T-helper 17 cell (primary cell): ENCODE measurements at places on chromosomes 6 and 20.

DNA sequence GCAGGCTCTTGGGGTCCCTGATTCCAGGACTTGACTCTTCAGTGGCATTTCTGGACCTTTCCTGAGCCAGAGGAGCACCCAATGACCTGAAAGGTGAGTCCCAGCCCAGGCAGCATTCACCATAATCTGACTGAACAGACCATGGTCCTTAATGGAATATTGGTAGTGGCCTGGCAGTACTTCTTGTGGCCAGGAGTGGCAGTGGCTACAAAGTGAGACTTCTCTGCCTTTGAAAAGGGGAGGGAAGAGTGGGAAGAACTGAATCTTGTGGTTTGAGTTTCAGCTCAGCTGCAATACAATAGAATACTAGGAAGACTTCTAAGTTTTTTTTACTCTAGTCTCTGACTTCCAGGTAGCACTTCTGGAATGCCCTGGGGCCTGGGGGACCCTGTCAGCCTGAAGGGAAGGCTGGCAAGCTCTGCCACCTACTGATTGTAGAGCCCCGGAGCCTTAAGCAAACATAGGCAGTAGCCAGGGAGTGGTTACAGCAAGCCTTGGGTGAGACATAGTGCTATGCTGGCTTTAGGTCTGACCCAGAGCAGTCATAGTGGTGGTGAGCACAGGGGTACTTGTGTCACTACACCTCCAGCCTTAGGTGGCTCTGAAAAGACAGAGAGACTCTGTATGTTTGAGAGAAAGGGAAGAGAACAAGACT lies 674.2 kb upstream of the MANEA start:
- no peak for DNase-seq

GRCh38 chr6:3650076-3650958 lies 101.2 kb downstream of the PXDC1 start:
- no peak for DNase-seq

- no peak for DNase-seq
Observed at GRCh38 chr6:113630738-113631535, 226.2 kb upstream of the MARCKS start.

DNA sequence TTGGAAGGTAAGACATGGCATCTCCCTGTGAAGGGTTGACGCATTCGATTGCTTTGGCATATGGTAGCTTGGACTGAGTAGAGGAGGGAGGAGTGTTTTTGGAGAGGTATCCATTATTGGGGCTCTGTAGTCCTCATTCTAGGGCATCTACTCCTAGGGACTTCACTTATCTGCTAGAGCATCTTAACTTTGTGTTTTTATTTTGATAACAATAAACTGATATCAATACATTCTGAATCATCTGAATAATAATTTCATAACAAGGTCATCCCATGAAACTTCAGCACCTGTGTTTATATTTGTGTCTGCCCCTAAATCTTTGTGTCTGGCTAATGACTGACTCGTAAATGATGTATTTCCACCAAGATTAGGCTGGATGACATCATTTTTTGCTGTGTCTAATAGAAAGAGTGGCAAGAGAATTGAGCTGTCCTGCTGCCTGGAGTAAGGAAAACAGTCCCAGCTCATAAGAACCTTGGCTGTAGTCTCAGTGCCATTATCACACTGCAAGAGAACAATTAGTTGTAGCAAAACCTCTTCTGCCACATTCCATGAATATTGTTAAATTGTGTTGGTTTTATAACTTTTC lies 288.5 kb downstream of the PRL start:
- no peak for DNase-seq

- peak; percentile 7 for DNase-seq
Observed at GRCh38 chr20:4962241-4962855, 39.0 kb downstream of the SLC23A2 start.

DNA sequence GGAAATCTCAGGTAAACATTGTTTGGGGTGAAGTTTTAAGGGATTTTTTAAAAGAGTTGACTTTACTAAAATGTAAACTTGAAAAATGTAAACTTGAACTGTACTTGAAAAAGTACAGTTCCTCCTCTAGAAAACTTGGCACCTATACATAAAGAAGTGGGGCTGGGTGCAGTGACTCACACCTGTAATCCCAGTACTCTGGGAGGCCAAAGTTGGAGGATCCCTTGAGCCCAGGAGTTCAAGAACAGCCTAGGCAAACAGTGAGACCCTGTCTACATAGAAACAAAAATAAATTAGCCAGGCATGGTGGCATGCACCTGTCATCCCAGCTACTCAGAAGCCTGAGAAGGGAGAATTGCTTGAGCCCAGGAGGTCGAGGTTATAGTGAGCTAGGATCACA lies 7.2 kb downstream of the BTBD9 start:
- DNase-seq: no peak

DNA sequence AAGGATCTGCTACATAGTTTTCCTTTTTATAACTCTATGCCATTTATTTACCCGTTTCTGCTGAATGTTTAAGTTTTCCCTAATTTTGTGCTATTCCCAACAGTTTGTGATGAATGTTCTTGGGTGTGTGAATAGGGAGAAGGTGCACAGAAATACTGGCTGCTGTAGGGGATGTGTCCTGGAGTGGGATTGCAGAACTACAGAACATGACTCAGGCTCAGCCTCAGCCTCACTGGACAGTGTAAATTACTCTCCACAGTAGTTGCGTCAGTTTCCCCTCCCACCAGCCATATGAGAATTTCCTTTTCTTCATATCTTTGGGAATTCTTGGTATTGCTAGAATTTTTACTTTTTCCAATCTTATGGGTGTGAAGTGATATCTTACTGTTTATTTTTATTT lies 57.0 kb downstream of the SLX4IP start:
- no peak for DNase-seq

DNA sequence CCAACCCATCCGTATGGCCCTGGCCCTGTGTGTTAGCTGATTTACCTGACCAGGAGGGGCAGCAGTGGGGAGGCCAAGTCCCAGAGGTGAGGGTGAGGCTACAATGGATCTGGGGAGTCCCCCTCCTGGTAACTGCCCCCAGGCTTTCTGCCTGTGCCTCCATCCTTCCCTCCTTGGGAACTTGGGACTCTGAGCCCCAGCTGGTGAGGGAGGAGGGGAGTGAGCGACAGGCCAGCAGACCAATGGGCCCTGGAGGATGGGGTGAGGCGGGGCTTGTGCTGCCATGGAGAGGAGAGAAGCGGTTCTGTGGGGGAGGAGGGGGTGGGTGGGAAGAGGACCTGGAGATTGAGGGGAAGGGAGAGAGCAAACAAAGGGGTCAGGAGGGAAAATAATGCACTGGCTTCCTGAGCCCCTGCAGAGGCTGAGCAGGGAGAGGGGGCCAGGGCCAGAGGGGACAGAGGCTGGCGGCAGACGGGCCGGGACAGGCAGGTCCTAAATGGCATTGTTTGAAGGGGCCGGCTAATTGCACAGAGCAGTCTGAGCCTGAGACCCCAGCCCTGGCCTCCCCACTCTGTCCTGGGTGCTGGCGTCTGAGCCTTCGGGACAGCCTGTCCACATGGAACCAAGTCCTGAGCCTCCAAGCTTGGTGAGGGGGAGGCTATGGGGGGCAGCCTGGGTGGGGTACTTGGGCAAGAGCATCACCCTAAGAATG lies 17.5 kb downstream of the DNMT3B start:
- no peak for DNase-seq

DNA sequence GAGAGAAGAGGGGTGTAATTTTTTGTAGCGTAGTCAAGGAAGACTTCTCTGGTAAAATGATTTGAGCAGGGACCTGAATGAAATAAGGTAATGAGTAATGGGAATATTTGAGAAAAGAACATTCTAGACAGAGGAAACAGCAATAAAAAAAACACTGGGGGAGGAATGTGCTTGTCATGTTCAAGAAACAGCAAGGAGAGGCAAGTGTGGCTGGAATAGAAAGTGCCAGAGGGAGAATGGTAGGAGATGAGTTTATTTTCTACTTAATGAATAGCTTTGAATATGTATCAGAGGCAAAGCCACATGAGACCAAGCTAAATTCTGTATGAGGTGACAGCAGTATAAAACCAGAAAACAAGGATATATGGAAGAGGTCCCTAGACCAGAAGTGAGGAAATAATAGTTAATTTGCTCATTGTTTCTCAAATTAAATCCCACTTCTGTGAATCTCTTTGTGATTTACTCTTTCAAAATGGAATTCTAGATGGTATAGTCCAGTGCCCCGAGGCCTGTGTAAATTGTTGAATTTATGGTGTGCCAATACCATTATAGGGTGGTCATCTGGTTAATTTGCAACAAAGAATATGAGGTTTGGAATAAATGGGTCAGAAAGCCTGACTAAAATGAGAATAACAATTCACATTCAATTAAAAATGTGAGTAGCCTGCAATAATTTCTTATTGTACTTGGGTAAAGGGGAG lies 170.2 kb downstream of the CDKAL1 start:
- DNase-seq: no peak

DNA sequence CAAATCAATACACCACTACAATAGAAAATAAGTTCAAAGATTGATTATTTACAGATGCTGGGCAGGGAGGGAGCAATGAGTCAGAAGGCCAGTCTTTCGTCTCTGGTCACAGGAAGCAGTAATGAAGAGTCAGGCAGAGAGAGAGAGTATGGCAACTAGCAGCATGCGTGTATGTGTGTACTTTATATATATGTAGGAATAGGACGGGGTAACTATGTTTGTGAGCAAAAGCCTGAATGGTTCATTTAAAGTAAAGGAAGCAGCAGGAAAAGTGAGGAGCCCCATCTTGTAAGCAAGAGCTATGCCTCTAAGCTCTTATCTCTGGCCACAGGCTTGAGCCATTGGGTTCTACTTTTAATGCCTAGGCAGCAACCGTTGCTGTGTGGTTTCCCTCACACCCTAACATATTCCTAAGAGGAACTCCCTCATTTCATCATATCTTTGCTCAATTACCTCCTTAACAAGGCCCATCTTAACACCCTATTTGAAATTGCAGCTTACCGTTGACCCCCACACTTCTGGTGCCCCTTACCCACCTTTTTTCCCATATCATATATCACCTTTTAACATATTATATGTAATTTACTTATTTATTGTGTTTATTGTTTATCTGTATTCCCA lies 66.6 kb downstream of the AFG1L start:
- no peak for DNase-seq
